ENCODE measurements at places on chromosomes 5 and 9. TPM values are rescaled to one million over a fixed set of nuclear protein-coding genes. Genes with fewer than 3 reads are reported as not detected.
A peak's percentile ranks its signal among the peaks of the same experiment; 100 is the strongest.

DNA sequence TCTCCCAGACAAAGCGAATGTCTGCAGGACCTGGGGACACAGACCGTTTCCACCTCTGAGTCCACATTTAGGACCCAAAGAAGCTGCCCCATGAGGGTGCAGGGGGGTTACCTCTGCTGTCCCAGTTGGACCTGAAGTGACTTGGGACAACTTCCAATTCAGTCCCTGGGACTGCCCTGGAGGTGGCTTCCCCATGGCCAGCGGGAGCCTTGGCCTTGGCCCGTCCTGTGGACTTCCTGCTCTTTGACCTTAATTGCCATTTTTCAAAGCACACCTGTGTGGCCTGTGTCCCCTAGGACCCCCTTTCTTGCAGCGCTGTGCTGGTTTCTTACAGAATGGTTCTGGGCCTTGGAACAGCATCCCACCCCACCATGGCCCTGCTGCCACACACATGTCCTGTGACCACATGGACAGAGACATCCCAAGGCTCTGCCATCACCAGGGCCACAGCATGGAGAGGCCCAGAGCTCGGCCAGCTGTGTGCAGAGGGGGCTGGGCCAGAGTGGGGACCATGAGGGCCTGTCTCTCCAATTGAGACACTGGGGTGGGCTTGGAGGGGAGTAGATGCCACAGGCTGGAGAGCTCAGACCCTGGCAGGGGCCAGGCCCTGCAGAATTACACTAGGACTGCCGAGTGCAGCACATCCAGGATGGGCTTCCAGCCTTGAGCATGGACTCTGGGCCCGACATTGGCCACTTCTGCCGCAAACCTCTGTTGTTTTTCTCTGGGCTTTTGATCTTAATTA is 45.8 kb downstream of the SECISBP2 start:
- DNase-seq: no peak

- DNase-seq: no peak
These were observed 3.0 kb downstream of the HNRNPAB start for GRCh38 chr5:178207183-178207916.

MEF2C gene
- 6.3 TPM for total RNA-seq

DNA sequence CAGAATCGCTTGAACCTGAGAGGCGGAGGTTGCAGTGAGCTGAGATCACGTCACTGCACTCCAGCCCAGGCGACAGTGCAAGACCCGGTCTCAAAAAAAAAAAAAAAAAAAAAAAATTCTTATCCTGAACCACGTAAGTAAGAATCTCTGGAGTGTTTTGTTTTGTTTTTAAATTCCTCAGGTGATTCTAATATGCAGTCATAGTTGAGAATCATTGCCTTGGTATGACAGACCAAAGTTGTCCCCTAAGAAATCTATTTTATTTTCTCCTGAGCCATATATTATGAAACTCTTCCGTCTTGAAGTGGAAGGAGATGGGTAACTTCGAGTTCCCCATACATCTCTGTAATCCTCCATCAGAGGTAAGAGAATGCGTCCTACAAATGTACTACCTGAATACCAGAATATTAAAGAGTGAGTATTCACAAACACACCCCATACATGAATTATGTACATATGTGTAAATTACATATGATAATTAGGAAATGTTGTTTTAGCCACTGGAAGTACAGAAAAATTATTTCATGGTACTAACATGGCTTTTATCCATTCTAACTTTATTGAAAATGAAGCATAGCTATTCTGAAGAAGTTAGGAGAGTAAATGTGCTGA is 26.7 kb upstream of the SVEP1 start:
- no peak for DNase-seq

DNA sequence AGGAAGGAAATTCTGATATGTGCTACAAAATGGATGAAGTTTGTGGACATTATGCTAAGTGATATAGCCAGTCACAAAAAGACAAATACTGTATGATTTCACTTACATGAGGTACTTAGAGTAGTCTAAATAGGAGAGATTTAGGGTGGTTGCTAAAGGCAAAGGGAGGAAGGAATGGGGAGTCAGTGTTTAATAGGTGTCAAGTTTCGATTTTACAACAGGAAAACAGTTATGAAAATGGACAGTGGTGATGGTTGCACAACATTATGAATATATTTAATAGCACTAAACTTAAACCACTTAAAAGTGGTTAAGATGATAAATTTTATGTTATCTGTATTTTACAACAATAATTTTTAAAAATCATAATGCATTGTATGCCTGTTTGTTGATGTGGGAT is 40.4 kb upstream of the ECM2 start:
- no peak for DNase-seq

GRCh38 chr5:67693956-67694809 is 497.6 kb upstream of the CD180 start:
- peak; percentile 23 for DNase-seq

GABRA6 gene
- total RNA-seq: not detected

DNA sequence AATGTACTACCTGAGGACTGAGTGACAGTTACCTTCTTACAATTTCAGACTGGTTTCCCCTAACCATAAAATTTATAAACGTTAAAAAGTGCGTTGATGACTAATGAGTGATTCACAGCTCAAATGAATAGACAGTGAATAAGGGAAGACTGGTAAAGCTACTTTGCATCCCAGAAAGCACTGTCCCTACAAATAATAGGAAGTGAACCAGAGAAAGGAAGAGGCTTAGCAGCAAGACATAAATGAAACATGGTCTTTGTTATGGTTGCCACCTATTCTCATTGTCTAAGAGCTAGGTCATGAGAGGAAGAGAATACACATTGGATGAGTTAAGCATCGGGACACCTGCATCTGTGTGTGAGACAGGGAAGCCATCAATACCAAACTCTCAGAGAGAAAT is 849.2 kb downstream of the TAF11L14 start:
- no peak for DNase-seq

- DNase-seq: no peak
These were observed 86.6 kb upstream of the SLC25A48 start for GRCh38 chr5:135747824-135748223.

DNA sequence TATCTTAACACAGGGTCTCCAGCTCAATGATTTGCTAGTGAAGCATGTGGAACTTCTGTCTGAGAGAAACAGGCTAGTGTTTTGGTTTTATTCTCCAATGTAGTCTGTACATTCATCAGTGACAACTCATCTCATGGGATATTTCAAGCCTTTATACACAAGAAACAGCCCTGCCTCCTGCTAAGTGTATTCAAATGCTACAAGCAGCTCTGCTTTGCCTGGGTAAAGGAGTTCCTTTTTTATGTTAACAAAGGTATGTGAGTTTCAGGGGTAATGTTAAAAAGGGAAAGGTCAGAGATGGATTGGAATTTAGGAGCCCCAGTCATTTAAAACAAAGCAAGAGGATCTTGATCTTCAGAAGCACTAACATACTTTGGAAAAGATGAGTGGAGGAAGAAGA is 498.7 kb downstream of the ISL1 start:
- DNase-seq: no peak

DNA sequence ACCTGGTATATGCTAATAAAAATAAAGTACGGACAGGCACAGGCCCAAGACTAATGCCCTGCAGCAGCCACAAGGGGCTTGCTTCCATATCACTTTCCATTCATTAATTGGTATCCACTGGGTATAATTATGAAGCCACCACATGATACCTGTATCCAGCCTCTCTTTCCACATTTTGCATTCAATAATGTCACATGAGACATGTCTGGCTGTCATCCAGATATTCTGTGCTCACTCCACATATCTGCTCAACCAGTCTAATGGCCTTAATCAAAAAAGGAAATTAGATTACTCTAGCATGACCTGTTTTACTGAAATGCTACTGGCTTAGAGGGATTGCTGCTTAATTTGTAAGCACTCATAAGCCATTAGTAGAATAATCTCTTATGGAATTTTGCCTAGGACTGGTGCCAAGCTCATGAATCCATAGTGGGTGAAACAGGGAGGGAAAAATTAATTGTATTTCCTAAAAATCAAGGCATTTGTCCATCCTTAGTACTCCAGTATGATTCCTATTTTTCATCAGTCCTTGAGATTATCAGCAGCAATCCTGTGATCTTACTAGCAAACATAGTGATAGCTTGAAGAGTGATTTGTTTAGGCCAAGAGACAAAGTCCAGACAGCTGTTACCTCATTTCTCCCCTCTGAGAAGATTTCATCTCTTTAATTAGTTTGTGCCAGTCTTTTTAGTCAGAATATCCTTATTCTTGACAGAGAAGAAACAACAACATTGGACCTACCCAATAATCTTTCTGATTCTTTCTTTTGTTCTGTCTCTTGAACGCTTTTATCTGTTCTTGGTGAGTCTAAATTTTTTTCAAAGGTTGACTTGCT is 119.2 kb upstream of the ABCA1 start:
- no peak for DNase-seq

ENHO gene
- total RNA-seq: 0.75 TPM

SH3TC2 gene
- total RNA-seq: 2.3 TPM

CHSY3 gene
- 2.5 TPM for total RNA-seq

- no peak for DNase-seq
These were observed 247.0 kb downstream of the CHSY3 start for GRCh38 chr5:130151239-130151638.

DNA sequence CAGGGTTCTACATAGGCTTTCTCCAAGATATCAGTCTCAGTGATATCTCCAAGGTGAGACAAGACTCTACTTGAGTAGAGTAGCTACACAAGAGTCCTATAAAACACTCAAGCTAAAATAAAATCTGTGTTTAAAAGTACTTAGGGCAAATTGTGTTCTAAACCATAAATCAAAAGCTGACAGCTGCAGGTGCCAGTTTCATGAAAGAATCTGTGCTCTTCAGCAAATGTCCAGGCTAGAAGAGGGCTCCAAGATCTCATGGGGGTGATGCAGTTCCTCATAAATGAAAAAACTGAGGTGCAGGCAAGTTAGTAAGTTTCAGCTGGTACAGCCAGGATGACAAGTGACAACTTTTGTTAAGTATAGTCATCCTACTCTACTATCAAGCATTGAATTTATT is 142.8 kb upstream of the TNPO1 start:
- DNase-seq: no peak

CLIC3 gene
- total RNA-seq: 2.4 TPM

DNA sequence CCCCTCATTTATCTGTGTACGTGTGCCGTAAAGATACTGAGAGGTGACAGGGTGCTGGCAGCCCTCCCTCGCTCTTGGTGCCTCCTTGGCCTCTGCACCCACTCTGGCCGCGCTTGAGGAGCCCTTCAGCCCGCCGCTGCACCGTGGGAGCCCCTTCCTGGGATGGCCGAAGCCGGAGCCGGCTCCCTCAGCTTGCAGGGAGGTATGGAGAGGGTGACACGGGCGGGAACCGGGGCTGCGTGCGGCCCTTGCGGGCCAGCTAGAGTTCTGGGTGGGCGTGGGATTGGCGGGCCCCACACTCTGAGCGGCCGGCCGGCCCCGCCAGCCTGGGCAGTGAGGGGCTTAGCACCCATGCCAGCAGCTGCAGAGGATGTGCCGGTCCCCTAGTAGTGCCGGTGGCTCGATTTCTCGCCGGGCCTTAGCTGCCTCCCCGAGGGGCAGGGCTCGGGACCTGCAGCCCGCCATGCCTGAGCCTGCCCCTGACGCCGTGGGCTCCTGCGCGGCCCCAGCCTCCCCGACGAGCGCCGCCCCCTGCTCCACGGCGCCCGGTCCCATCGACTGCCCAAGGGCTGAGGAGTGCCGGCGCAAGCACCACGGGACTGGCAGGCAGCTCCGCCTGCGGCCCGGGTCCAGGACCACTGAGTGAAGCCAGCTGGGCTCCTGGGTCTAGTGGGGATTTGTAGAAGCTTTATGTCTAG is 21.6 kb downstream of the NKX2-5 start:
- no peak for DNase-seq

DNA sequence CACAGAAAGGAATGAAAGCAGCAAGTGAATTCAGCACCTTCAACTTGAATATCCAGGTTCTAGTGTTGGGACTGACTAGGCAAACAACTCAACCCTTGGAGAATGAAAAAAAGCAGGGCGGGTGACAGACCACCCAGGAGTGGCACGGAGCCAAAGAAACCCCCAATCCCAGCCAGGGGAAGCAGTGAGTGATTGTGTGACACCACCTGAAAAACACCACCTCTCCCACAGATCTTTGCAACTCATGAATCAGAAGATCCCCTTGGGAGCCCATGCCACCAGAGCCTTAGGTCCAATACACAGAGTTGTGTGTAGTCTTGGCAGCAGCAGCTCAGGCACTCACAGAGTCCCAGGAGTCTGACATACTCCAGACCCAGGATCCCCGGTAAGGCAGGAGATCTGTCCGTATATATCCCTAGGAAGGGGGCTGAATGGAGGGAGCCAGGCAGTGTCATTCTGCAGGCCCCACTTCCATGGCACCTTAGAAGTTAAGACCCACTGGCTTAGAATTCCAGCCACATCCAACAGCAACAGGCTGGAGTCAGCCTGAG is 22.1 kb upstream of the ROR2 start:
- no peak for DNase-seq

SPATA31C1 gene
- 0.14 TPM for total RNA-seq

SLC4A9 gene
- not detected for total RNA-seq

PCDH1 gene
- 17.4 TPM for total RNA-seq

GRCh38 chr5:174281855-174282254 is 236.3 kb downstream of the NSG2 start:
- DNase-seq: no peak

GRCh38 chr9:110455860-110456259 is 118.2 kb upstream of the TXNDC8 start:
- DNase-seq: no peak

DNA sequence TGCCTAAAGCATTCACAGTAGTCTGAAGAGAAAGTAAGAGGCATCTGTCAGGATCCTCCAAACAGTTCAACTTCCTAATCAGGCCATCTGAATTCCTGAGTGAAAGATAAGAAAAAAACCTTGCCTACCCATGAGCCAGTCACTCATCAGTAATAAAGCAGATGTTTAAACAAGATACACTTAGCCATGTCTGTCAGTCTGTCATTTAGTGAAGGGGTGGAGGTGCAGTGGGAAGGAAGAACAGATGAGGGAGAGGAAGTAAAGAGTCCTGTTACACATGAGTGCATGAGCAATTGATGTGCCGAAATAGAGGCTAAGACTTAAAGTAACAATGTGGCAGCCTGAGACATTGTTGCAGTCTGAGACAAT is 29.9 kb upstream of the DMRTA1 start:
- DNase-seq: no peak

TNFSF8 gene
- not detected for total RNA-seq

DNA sequence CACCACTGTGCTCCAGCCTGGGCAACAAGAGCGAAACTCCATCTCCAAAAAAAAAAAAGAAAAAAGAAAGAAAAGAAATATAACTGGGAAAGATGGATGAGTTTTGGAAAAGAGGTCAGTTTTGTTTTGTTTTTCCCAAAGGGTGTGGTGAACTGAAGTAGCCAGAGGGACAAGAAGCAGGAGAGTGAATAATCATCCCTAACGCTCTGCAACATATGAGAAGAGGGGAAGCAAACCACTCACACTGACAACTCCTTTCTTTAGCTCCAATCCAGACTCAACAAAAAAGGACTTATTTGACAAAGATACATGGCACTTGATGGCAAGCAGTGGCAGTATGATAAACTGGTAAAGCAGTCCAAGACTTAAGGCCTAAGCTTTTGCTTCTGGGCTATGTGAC is 176.1 kb upstream of the HMHB1 start:
- no peak for DNase-seq

DNA sequence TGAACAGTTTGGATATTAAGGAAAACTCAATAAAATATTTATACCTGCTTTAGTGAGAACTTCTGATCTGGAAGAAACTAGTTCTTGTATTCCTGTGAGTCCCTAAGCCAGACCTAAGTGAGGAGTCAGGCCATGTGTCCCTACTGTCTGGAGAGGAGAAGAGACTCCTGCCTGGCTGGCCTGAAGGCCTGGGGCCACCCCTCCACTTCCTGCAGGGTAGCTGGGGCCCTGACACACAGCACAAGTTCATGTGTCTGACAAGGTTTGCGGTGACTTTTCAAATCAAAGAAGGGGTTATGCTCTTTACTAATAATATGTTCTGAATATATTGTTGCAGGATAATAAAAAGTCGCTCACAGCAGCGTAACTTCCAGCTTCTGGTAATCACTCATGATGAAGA is 16.1 kb upstream of the IL13 start:
- DNase-seq: no peak
